A549 treated with CpdA at 1 μM for 4 hours (cell line): ENCODE measurements at places on chromosomes 7 and 10. TPM values are rescaled to one million over a fixed set of nuclear protein-coding genes. Genes with fewer than 3 reads are reported as not detected.

ATRNL1 gene
- total RNA-seq: 0.16 to 0.30 TPM (median 0.25 TPM) in 5 replicates

NEUROG3 gene
- not detected in 5 replicates for total RNA-seq

HGF gene
- total RNA-seq: 0.06 TPM in 2 of 5 replicates, not detected in the others

FFAR4 gene
- 0.16 to 0.27 TPM (median 0.18 TPM) in 5 replicates for total RNA-seq

CAMK2G gene
- 16.9 to 19.9 TPM (median 19.5 TPM) in 5 replicates for total RNA-seq

FAM131B gene
- total RNA-seq: 0.48 to 0.73 TPM (median 0.54 TPM) in 5 replicates

PSD gene
- total RNA-seq: 0.24 to 0.91 TPM (median 0.30 TPM) in 5 replicates

PRSS1 gene
- total RNA-seq: not detected in 5 replicates

MRPS17 gene
- 23.6 to 32.1 TPM (median 27.6 TPM) in 5 replicates for total RNA-seq

MSS51 gene
- total RNA-seq: 0.40 to 0.58 TPM (median 0.48 TPM) in 5 replicates

DRGX gene
- not detected in 5 replicates for total RNA-seq

HPS1 gene
- total RNA-seq: 29.2 to 38.4 TPM (median 35.2 TPM) in 5 replicates

CDK14 gene
- total RNA-seq: 0.12 to 0.54 TPM (median 0.14 TPM) in 5 replicates

ATOH7 gene
- total RNA-seq: 0.17 to 0.48 TPM (median 0.31 TPM) in 5 replicates

GRID2IP gene
- total RNA-seq: 0.01 TPM in 1 of 5 replicates, not detected in the others

ADAP1 gene
- 4.3 to 5.8 TPM (median 4.7 TPM) in 5 replicates for total RNA-seq

ELFN1 gene
- total RNA-seq: 0.30 to 0.57 TPM (median 0.47 TPM) in 5 replicates

WDFY4 gene
- total RNA-seq: under 0.01 TPM in 1 of 5 replicates, not detected in the others

CYP3A5 gene
- total RNA-seq: 1.4 to 1.9 TPM (median 1.6 TPM) in 5 replicates

RADIL gene
- 1.2 to 2.4 TPM (median 1.6 TPM) in 5 replicates for total RNA-seq

COL17A1 gene
- 2.2 to 3.8 TPM (median 2.7 TPM) in 5 replicates for total RNA-seq

DDX21 gene
- 124 to 191 TPM (median 134 TPM) in 5 replicates for total RNA-seq

SYNPO2L gene
- 0.03 TPM in 1 of 5 replicates, not detected in the others for total RNA-seq

MEOX2 gene
- not detected in 5 replicates for total RNA-seq

ADAM12 gene
- 3.8 to 5.7 TPM (median 4.3 TPM) in 5 replicates for total RNA-seq

GLI3 gene
- total RNA-seq: 0.16 to 0.33 TPM (median 0.21 TPM) in 5 replicates

PRKCQ gene
- total RNA-seq: 4.0 to 5.1 TPM (median 4.4 TPM) in 5 replicates

IFIT3 gene
- 5.0 to 7.7 TPM (median 5.9 TPM) in 5 replicates for total RNA-seq

PRTFDC1 gene
- 16.0 to 20.5 TPM (median 17.5 TPM) in 5 replicates for total RNA-seq

KLLN gene
- 0.50 to 0.63 TPM (median 0.59 TPM) in 5 replicates for total RNA-seq

TFPI2 gene
- total RNA-seq: 250 to 318 TPM (median 266 TPM) in 5 replicates

CTAGE8 gene
- 0.03 to 0.08 TPM in 2 of 5 replicates, not detected in the others for total RNA-seq

SEMA3E gene
- 2.2 to 3.4 TPM (median 2.8 TPM) in 5 replicates for total RNA-seq

EZH2 gene
- total RNA-seq: 21.0 to 25.0 TPM (median 23.4 TPM) in 5 replicates

MAGI2 gene
- 0.29 to 0.41 TPM (median 0.38 TPM) in 5 replicates for total RNA-seq
